ENCODE measurements at places on chromosomes 5 and 9. TPM values are rescaled to one million over a fixed set of nuclear protein-coding genes. Genes with fewer than 3 reads are reported as not detected.
A peak's percentile ranks its signal among the peaks of the same experiment; 100 is the strongest.

DNA sequence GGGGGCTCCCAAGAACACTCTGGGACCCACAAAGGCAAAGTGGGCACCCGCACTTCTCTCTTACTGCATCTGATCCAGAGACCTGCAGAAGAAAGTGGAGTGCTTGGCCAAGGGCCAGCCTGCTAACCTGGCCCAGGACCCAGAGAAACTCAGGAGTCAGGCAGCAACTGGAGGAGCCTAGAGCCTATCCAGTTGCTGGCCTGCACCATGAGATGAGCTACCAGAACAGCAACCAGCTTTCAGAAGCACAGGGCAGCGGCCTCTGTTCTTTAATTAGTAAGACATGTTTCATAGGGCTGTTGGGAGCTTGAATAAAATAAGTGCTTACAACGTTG, 298.3 kb downstream of the GADD45G start:
- no peak for DNase-seq

GRCh38 chr5:4817767-4818166, 322.4 kb upstream of the ADAMTS16 start:
- DNase-seq: peak; percentile 38

DNA sequence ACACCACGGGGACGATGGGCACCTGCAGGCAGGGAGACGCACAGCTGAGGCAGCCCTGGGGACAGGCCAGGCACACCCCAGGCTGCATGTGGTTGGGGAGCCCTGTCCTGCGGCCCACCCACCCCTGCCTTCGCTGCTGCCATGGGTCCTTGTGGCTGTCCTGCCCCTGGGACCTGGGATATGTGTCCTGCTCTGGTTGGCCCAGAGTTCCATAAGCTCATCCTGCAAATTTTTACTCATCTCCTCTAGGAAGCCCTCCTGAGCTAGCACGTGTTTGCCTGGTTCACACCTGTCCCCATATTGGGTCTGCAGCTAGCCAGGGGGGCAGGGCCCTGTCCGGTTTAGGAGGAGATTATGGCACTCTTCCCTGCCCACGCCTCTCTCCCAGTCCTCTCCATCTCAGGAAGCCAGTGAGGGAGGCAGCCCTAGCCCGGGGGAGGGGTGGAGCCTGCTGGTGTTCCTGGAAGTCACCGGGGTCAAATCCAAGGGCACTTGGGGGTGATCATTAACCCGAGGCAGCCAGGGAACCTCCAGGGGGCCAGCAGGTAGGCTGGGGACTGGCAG, 12.2 kb downstream of the EGFL7 start:
- no peak for DNase-seq

DNA sequence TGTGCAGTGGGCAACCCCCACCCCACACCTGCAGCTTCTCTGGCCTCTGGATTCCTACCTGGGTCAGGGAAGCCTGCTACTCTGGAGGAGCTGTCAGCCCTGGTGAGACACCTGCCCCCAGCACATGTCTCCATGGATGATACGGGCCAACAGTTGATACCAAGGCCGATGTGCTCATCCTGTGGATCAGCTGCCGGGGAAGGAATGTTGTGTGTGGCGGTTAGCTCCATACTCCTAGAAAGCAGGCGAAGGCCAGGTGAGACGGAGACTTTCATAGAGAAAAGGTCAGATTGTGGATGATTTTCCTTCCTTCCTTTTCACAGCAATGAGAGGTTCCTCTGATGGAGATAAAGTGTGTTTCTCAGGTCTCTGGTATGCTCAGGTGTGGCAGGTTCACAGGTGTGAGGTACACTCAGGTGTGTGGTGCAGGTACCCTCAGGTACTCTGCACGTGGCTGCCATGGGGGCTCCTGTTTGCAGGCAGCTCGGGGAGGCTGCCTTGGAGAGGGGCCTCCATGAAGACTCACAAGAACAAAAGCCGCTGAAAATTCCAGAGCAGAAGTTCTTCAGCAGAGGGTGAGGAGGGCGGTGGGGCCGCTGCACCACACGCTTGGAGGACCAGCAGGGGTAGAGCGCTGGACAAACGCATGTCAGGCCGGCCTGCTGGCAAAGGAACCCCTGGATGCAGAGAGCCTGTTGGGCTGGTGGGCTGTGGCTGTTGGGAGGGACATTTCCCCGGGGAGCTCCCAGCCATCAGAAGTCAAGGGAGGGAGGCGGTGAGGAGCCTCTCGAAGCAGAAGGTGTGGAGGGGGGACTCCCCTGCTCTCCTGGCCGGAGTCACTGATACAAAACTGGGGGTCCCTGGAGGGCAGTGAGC, 5.1 kb upstream of the AHRR start:
- no peak for DNase-seq

- DNase-seq: no peak
Observed at GRCh38 chr9:93955981-93956784, 1.0 kb upstream of the BARX1 start.

DNA sequence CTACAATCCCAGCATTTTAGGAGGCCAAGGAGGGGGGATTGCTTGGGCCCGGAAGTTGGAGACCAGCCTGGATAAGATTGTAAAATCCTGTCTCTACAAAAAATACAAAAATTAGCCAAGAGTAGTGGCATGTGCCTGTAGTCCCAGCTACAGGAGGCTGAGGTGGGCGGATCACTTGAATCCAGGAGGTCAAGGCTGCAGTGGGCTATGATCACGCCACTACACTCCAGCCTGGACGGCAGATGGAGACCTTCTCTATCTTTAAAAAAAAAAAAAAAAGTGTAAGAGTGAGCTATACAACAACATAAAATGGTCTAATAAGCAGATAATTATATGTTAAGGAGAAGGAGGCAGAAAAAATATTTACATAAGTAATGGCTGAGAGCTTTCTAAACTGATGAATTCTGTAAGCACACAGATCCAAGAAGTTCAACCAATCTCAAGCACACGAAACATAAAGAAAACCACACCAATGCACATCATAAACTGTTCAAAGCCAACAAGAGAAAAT, 23.0 kb downstream of the CDC14B start:
- DNase-seq: no peak

DNA sequence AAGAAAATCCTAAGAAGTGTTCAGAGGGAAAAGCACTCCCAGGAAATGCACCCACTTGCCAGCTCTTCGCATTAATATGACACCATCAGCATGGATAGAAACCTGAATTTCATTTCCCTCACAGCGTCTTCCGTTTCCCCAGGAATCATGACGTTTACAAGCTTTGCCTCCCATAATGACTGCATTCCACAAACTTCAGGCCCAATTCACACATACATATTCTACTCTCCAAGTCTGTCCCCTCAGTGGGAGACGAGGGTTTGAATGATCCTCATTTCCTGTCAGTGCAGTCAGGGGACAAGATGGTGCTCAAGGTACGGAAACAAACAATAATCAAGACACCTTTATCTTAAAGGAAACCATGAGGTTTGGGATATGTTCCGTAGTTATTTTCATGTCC, 44.9 kb upstream of the MAN2A1 start:
- no peak for DNase-seq

DNA sequence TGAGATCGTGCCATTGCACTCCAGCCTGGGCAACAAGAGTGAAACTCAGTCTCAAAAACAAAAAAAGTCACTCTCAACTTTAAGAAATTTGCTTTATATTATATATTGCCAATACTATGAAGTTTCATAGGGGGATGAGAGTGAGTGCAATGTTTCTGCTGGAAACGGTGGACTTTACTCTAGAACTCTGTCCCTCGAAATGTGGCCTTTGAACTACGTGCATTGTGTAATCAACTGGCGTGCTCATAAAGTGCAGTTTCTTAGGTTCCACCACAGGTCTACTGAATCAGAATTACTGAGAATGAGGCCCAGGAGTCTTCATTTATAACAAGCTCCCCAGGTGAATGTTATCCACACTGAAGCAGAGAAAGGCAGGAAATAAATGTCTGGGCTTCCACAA, 24.1 kb downstream of the OR2K2 start:
- no peak for DNase-seq

Gene PDE8B
- polyA plus RNA-seq: 6.0 TPM

DNA sequence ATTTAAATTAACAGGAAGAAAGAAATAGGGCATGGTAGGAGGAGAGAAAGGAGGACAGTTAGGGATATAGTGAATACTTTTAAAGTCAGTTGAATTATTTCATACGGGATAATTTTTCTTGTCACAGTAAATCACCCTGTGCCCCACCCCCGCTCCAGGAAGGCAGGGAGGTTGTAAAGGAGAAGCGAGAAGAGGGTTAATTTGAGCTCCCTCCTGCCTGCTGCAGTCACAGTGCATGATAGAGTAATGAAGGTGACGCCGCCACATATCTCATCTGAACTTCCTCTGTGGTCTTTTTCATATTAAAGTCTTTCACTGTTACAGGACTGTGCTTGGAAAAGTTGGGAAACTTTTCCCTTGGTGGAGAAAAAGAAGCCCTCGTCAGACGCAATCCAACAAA, 896 bp upstream of the PCSK5 start:
- no peak for DNase-seq

- DNase-seq: no peak
Observed at GRCh38 chr5:82754759-82755158, 322.4 kb downstream of the TMEM167A start.

DNA sequence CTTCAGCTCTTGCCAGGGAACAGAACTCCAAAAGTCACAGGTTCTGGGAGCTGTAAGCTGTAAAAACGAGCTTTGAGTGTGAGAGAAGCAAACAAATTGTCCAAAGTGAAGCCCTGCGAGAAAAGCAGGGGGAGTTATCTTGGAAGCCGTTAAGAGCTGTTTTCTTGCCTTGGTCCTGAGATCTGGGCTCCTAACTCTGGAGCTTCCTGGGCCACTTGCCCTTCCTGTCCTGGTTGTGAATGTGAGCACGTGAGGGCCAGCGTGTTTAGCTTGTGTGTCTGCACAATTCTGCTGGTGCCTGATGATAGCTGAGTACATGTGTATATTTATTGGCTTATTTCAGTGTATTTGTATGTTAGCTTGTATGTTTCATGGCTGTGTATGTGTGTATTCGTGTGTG, 40.5 kb downstream of the DAB2IP start:
- DNase-seq: no peak

Gene C9orf50
- 0.30 TPM for polyA plus RNA-seq

- DNase-seq: no peak
Observed at GRCh38 chr5:176775409-176775808, 35.0 kb upstream of the UNC5A start.

- no peak for DNase-seq
Observed at GRCh38 chr9:99150451-99151171, 45.7 kb downstream of the TGFBR1 start.

DNA sequence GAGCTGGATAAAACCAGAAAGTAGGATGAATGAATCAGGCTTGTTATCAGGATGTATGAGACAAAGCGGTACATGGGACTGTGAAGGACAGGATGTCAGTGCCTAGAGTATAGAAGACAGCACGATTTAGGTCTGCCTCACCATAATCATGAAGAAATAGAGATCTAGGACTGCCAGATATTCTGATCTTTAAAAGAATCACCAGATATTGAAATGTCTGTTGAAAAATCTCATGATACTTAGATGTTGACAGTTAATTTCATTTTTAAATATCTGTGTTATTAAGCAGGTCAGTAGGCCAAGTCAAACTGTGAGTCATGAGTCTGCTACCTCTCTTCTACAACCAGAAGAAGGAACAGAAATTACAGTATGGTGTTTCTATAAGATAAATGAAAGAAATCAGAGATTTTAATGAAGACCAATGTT, 65.0 kb downstream of the ST8SIA4 start:
- no peak for DNase-seq

DNA sequence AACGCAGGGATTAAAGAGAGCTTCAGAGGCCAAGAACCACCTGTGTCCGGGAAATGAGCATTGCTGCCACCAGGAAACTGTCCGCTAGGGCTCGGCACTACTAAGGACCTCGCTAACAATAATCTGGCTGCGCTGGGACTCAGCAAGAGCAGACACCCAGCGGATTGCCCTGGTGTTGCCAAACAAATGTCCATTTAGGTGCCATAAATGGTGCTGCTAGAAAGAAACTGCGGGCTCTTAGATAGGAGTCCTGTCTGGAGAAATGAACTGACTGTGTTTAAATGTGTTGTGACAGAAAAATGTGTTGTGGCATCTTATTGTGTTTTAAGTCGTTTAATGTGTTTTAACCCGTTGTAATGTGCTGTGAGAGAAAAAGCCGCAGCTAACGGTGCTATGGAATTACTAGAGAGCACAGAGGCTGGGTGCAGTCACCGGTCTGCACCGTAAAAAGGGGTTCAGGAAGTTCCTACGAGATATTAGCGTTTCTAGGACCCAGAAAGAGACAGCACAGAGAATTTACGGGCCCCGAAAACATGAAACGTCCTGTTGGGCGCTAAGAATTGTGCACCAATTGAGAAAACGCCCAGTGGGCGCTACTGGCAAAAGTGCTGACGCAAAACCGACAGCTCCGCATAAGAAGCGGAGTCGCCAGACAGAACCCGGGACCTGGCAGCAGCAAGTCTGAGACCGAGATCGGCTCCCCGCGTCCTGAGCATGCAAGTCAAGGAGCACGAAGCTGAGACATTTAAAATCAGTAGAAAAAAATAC, 90.6 kb downstream of the ANXA2R start:
- DNase-seq: peak; percentile 55

- DNase-seq: no peak
Observed at GRCh38 chr5:140595538-140596300, 31.1 kb downstream of the SLC35A4 start.

Gene IL31RA
- polyA plus RNA-seq: 0.12 TPM

DNA sequence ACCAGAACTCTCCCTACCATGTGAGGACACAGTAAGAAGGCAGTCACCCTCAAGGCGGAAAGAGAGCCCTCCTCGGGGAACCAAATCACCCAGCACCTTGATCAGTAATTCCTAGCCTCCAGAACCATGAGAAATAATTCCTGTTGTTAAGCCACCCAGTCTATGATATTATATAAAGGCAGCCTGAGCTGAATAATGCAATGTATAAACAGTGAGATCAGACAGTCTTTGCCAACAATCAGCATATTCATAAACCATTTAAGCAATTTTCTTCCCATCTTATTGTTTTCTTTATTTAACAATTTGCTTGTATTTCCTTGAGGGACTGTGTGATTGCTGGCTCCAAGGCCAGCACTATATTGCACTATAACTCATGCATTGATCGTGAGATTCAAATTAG, 144.4 kb upstream of the DAPK1 start:
- DNase-seq: no peak

- no peak for DNase-seq
Observed at GRCh38 chr5:10387690-10388089, 34.2 kb downstream of the MARCHF6 start.
